NCI-H1694 (cell line): ENCODE measurements at places on chromosomes 7 and 10.

DNA sequence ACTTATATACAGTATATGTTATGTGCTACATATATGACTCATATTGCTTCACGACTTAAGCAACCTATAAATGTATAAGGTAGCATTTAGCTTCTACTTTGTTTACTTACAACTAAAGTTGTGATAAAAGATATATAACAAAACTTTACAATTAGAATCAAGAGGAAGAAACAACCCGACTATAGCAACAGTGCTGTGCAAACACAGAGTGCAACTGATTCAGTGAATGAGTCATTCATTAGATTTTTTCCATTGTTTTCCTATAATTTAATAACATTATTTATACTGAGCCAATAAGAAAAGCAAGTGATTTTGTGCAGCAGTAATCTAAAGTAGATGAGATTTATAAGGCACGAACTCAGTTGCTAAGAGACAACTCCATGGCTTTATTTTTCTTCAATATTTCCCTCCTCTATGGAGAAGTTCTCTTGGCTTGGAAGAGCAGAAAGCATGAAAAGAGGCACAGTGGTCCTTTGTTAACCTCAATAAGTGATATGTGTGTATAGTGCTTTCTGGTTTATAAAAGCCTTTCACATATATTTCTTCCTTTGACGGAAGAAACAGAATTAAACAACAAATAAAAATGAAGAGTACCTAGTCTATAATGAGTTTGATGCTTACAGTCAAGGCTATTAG, 19.8 kb downstream of the CEP41 start:
- no peak for DNase-seq

- no peak for DNase-seq
Observed at GRCh38 chr7:116672596-116673456, 830 bp downstream of the MET start.

GRCh38 chr7:99459087-99459486, 6.9 kb downstream of the ATP5MF start:
- peak; percentile 29 for DNase-seq

GRCh38 chr7:130961128-130961601, 227.2 kb upstream of the KLF14 start:
- DNase-seq, result no peak

GRCh38 chr10:75165684-75166622, 44.6 kb upstream of the VDAC2 start:
- DNase-seq, result no peak

DNA sequence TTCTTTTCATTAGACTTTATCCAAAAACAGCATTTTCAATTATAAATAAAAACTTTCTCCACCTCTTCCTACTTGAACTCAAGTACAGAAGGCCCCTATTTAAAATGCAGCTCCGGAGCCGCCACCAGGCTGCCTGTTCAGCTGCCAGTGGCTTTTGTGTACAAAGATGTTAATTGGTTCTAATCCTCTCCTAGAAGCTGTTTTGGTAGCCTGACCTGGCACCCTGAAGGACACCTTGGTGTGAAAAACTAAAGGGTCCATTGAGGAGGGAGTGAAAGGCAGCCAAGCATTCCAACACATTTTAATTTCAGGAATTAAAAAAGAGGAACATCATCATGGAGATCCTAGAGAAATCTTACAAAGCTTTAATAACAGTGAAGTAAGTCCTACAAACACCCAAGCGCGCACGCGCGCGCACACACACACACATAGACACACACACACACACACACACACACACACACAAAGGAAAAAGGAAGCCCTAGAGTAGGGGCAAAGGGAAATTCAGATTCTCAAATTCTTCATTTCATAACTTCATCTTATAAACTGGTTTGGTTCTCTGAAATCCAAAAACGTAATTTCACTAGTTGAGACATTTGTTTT, 41.4 kb downstream of the VAX1 start:
- DNase-seq, result no peak

DNA sequence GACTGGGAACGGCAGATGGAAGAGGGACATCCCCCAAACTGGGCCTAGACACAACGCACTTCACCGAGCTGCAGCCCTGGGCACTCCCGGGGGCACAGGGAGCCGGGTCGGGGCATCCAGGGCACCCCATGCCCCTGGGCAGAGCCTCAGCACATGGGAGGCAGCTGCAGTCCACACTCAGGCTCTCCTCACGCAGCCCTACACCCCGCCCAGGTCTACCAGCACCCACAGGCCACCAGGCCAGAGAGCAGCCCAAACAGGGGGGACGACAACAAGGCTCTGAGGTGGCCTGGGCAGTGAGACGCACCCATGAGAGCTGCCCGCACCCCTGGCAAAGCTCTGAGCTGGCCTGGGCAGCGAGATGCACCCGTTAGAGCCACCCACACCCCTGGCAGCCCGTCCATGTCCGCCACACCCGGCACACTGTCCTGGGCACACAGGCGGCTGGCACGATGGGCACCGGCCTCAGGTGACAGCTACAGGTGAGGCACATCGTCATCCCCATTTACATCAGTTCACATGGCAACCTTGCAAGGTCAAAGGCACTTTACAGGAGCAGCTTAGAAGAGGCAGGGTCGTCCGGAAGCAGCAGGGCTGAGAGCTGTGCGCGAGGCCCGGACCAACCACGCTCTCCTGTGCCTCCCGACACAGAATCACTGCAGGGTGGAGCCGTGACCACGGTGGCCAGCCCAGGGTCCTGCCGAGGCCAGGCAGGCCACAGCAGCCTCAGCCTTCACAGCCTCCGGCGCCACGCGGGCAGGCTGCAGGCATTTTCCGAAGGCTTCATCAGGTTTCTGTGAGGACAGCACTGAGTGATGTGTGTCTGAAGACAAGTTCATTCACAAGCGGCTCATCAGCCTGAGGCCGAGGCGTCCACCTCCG, 228.6 kb downstream of the MAD1L1 start:
- no peak for DNase-seq

- no peak for DNase-seq
Observed at GRCh38 chr7:85940798-85941197, 702.9 kb upstream of the GRM3 start.

DNA sequence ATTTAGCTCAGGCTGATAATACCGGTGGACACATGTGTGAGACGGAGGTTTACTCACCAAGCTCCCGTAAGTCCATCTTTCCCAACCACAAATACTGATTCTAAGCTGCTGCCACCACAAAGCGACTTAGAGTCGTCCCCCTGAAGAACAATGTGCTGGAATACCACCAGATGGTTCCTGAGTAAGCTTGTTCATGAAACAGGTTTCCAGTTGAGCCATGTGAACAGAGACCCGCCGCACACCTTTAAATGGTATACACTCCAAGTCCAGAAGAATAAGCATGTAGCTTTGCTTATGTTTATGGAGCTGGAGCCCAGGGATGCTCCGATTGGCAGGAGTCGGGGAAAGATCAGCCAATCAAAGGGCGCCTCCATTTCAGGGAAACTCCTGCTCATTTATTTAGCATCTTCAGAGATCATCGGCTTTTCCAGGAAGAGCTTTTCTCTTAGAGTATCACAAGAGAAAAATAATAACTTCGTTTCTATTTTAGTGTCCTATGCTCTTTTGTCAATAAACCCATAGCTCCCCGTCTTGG, 261.6 kb upstream of the AOAH start:
- peak; percentile 69 for DNase-seq

GRCh38 chr7:20287317-20287716, 43.4 kb upstream of the ITGB8 start:
- DNase-seq, result no peak

GRCh38 chr10:68251151-68251550, 19.2 kb upstream of the ATOH7 start:
- no peak for DNase-seq

GRCh38 chr10:77912576-77912975, 14.0 kb downstream of the DLG5 start:
- DNase-seq, result no peak

DNA sequence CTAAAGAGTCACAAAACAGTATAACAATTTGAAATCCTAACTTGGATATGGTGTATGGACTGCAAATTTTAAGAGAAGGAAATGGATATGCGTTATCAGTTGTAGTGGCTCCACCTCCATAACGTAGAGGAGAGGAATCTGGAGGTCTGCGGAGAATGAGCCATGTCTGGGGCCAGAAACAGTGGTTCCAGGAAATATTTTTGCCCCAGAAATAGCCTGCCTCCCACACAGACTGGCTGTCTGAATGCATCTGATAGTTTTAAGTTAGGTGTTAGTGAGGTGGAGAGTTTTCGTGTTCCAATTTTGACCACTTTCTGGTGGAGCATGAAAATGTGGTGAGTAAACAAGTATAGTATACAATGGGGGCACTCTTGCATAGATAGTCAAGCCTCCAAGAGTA, 1.6 kb downstream of the PHTF2 start:
- no peak for DNase-seq

- no peak for DNase-seq
Observed at GRCh38 chr7:96837593-96837992, 127.9 kb upstream of the SEM1 start.

DNA sequence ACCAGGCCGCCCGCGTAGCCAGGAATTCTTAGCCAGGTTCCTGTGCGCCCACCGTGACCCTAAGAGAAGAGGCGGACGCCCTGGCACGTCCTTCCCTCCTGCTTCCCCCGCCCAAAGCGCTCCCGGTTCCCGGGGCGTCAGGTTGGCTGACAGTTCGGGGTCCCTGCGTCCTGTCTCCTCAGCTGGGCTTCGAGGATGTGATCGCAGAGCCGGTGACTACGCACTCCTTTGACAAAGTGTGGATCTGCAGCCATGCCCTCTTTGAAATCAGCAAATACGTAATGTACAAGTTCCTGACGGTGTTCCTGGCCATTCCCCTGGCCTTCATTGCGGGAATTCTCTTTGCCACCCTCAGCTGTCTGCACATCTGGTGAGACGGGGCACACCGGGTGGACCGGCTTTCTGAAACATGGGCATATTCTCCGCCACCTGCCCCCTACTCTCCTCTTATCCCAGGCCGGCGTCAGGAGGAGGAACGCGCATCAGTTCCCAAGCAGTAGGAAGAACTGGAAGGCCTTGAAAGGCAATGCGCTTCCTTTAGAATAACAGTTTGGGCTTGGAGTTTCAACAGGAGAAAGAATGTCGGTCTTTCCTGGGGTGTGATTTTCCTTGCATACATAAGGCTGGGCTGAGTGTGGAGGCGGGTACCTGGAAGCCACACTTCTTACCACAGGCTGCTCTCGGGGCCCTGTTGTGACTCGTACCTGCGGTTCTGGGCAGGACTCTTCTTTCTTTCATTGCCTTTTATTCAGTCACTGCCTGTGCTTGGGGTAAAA, 728 bp downstream of the CAV2 start:
- no peak for DNase-seq

- no peak for DNase-seq
Observed at GRCh38 chr7:125605241-125605640, 675.6 kb upstream of the POT1 start.

DNA sequence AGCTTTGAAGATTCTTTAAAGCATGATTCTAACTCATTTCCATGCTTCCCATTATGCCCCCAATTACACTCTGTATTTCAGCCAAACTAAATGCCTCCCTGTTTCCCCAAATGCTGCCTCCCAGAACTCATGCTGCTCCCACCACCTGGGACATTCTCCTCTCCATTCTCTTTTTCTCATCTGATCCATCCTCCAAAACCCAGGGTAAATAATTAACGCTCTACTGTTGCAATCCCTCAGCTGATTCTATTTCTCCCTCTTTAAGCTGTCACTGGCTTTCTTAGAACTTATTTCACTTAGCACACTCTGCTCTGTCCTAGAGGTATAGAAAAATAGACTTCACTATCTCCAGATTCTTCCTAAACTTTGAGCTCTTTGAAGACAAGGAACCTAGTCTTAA, 104.7 kb downstream of the ICA1 start:
- DNase-seq, result no peak

- DNase-seq, result no peak
Observed at GRCh38 chr10:132585732-132586722, 48.4 kb downstream of the INPP5A start.

GRCh38 chr7:94409200-94409948, 14.7 kb downstream of the COL1A2 start:
- no peak for DNase-seq

- no peak for DNase-seq
Observed at GRCh38 chr10:99555825-99556523, 23.2 kb downstream of the NKX2-3 start.

GRCh38 chr7:34749446-34749845, 91.4 kb downstream of the NPSR1 start:
- no peak for DNase-seq

GRCh38 chr10:122241836-122242235, 29.3 kb upstream of the BTBD16 start:
- DNase-seq, result no peak

- DNase-seq, result no peak
Observed at GRCh38 chr7:112012242-112012641, 194.0 kb downstream of the DOCK4 start.

DNA sequence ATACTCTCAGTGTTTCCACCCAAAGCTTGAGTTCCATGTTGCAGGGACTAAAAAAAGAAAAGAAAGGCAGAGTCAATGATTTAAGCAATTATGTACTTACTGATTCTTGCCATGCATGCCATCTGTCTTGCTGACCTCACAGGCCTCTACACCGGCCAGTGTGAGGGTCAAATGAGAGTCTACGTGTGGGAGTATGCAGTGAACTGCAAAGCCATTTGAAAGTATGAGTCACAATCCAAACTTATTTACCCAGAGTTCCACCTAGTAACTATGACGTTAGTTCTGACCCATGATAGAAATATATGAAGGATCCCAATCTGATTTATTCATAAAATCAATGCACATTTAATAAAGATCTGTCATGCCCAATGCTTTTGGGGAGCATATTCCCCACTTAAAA, 26.5 kb downstream of the PDE1C start:
- DNase-seq, result no peak

DNA sequence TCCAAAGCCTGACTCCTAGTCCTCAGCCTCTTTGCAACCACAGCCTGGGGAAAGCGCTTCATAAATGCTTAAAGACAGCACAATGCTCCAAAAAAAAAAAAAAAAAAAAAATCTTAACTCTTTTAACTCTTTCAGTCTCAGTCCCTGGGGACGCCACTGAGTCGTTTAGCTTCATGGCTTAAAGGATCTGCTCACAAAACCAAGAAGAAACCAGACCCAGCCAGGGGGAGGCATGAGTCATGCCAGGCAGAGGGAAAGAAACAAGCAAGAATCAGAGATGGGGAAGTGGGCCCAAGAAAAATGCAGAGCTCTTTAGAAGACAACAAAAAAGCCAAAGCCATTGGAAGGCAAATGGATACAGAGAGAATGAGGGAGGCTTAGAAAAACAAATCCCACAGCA, 32.5 kb upstream of the DOCK1 start:
- no peak for DNase-seq

DNA sequence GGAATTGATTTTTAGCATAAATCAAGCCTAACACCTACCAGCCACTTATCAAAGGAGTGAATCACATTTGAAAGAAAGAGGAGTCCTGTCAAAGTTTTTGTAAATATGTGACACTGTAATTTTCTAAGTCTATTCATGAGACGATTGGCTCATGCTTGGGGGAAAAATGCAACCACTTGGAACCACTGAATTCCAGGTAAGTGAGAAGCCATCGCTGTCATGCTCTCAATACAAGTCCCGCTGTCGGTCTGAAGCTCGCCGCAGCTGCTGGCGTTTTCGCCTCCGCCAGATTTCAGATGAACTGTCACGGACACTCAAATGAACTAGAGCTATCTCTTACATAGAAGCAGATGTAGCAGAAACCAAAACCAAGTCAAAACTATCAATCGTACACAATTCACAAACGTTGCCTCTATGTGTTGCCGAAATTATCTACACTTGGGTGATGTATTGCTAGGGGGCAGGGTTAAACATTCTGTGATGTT, 279.8 kb upstream of the FZD8 start:
- no peak for DNase-seq

- peak; percentile 47 for DNase-seq
Observed at GRCh38 chr10:73997461-73997786, 492 bp upstream of the VCL start.
